ENCODE measurements at places on chromosomes 3 and 15.

- DNase-seq = no peak
Measured at GRCh38 chr3:27590437-27591298, 106.5 kb upstream of the SLC4A7 start.

DNA sequence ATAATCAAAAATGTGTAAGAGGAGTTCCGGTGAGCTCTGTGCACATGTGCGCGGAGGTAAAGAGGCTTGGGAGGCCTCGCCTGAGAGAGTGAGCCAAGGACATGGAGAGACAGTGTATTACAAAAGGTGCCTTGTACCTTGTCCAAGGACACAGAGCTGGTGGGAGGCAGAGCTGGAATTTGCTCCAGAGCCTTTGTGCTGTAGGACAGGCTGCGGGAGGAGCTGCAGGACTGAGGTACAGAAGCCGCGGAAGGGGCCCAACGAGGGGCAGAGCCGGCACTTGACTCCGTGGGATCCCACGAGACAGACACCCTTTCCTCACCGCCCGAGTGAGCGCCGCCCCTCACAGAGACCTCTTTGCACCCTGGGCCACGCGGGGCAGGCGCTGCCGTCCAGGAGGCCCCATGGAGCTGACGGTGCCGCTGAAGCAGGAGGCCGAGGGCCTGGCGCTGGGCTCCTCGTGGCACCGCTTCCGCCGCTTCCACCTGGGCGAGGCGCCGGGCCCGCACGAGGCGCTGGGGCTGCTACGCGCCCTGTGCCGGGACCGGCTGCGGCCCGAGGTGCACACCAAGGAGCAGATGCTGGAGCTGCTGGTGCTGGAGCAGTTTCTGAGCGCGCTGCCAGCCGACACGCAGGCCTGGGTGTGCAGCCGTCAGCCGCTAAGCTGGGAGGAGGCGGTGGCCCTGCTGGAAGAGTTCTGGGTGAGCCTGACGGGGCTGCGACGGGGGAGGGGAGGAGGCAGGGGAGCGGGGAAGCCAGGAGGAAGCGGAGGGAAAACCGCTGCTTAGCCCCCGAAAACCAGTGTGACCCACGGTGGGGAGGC is 68.7 kb downstream of the SLTM start:
- DNase-seq = no peak

DNA sequence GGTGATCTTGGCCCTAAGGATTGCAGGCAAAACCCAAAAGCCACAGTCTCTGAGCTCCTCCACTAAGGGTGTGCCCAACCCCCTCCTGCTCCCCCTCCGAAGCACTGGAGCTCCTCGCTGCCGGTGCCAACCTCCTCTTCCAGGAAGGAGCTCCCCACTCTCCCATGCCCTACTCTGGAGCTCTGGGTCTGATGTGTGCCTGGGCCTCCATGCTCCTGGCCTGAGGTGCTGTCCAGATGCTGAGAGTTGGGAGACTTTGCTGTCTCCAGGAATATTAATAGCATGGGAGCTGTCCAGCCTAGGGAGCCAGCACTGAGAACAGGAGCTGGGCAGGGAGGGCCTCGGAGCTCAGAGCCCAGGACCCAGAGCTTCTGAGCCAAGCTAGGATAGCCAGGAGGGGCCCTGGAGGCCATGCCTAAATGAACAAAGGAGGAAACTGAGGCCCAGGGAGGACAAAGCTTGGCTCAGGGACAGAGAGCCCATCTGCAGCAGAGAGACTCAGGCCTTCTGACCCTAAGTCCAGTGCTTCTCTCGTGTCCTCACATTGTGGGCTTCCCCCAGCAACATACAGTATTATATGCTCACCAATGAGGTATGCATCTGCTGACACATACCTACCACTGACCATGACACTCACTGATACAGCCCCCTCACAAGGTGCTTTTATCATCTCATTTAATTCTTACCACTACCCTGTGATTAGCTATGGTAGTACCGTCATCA is 36.9 kb upstream of the HERC1 start:
- DNase-seq = no peak

DNA sequence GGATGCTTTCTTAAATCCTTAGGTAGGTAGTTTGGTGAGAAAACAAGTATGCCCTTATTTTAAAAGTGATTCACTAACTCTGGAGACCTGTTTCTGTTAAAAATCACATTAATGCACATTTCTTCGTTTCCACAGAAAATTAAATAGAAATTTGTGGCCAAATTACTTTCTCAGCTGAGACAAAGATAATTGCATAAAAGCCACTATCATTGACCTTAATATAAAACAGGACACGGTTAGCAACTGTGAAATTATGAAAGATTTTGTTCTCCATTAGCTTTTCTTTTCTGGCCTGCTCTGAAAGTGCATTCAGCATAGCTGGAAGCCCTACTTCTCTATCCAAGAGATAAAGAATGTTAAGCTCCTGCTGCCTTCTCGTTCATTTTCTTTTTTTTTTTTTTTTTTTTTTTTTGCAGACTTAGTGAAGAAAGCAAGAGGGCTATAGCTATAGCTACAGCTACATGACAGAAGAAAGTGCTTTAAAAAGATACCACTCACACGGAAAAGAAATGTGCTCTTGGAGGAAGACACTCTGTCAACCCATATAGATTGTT is 576.9 kb downstream of the OTOL1 start:
- DNase-seq = no peak

DNA sequence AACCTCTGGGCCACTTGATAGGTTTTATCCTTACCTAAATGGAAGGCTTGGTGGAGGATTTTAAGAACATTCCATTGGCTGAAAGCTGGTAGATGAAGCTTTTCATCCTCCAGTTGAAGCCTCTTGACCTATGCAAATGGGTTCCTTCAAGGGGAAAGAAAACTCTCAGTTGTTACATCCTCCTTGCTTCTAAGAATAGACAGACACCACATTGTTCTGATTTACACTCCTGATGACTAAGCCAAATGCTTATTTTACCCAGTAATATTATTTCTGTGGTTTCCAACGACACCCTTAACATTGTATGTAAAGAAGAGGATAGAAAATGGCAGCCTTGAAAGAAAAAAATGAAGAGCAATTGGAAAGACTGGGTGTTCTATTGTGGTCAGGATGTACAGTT is 480.5 kb downstream of the OTOL1 start:
- DNase-seq = no peak

DNA sequence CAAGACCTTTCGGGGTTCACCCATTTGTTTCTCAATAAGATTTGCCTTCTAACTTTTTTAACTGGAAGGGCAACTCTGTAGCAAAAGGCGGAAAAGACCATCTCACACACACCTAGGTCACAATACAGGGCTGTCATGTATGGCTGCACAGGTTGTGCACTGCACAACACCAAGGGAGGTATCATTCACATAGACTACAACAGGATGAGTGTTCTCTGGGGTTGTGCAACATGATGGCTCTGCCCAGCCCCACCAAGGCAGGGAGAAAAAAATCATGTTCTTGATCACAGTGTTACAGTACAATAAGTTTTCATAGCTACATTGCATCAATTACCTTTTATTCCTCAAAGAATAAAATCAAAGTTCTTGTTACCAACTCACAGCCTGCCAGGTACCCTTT is 52.8 kb downstream of the ANXA2 start:
- no peak for DNase-seq

GRCh38 chr3:34678575-34678974 is 880.1 kb downstream of the PDCD6IP start:
- no peak for DNase-seq

- no peak for DNase-seq
Measured at GRCh38 chr3:104521606-104522336, 844.9 kb upstream of the ALCAM start.

DNA sequence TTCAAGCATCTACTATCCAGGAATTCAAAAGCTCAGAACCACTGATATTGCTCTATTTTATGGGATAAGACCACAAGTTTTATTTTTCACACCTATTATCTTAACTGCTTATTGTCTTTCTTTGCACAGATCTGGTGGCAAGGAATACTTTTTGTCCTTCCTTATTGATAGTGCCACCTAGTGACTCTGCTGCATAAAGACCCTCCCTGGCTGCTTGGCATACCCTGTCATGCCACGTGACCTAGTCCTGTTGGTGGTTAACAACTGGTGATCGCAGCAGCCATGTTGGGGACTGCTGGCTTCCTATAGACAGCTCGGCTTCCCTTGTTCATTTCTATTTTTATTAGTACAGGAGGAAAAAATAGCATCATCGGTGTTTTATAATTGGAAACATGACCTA is 236.3 kb downstream of the MEX3B start:
- DNase-seq = no peak

DNA sequence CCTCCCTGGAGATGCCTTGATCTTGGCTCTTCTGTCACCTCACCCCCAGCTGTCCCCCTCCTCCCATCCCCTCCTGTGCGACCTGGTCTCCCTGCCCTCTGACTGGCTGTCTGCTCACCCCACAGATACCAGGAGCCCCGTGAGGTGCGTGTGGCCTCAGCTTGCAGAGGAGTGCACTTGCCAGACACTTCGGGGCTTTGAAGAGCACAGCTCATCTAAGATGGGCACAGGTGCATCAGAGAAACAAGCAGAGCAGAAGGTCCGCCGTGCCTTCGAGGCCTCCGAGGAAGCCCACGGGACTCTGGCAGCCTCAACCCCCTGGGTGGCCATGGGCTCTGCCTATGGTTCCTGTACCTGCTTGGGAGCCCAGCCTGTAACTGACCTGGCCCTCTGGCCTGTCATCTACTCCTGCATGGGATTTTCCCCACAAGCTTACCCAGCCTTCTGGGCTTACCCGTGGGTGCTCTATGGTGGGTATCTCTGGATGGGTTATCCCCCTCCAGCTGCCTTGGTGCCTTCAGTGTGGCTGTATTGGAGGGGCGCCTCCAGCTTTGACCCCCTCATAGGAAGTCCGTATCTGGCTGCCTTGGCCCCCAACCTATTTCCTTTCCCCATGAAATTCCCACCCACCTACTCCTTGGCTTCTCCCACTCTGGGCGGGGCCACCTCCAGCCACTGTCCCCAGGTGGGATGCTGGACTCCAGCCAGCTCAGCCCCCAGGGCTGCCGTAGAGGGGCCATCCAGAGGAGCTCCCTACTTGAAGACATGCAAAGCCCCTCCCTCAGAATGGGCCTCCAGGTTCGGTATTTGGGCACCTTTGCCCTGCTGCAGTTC is 3.8 kb downstream of the PRR23E start:
- no peak for DNase-seq

- DNase-seq = no peak
Measured at GRCh38 chr3:61725851-61726333, 164.5 kb downstream of the PTPRG start.

DNA sequence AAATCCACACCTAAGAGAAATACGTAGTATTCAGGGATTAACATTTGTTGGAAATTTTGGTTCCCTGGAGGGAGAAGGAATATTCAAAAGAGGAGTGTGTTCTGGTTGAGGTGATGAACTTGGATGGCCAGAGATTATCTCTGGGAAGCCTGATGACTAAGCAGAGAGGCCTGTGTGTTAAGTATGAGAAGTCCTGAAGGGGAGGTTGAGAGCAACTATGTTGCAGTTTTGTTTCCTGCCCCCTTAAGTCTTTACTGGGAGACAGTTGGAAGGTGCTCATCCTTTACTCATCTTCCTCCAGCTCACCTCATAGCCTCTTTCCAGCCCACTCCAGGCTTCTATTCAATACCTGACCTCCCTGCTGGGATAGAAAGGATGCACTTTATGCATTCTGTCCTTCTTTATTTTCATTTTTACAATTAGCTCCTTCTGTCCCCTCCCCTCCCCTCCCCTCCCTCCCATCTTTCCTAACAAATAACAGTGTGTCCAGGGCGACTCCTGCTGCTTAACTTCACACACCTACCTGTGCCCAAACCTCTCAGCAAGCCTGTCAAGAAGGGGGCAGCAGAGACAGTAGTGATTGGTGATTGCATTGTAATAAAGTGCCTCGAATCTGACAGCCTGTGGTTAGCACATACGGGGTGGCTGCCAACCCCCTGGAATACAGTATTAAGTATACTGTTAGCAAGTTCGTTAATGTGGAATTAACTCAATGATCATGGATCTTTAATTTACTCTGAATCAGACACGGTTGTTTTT is 11.9 kb downstream of the RAP2B start:
- DNase-seq = no peak

DNA sequence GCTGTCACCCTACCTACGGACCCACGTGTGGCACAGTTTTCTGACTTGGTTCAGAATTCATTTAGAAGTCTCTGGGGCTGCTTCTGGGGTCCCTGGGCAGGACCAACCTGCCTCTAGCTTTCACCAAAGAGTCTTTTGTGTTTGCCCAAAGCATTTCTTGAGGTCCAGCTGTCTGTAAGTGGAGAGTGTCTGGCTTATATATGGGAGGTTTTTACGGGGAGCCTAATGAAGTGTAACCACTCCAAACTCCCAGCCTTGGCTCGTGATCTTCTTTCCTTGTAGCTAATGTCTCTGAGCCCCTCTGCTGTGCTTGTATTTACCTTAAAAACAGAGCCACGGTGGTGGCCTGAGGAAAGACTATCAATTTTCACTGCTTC is 109.0 kb upstream of the CTDSPL start:
- no peak for DNase-seq

GRCh38 chr3:195907684-195907933 is 742 bp downstream of the TNK2 start:
- no peak for DNase-seq

- no peak for DNase-seq
Measured at GRCh38 chr15:68439506-68439905, 7.5 kb upstream of the ITGA11 start.

- DNase-seq = no peak
Measured at GRCh38 chr3:13162549-13163320, 89.5 kb upstream of the IQSEC1 start.

DNA sequence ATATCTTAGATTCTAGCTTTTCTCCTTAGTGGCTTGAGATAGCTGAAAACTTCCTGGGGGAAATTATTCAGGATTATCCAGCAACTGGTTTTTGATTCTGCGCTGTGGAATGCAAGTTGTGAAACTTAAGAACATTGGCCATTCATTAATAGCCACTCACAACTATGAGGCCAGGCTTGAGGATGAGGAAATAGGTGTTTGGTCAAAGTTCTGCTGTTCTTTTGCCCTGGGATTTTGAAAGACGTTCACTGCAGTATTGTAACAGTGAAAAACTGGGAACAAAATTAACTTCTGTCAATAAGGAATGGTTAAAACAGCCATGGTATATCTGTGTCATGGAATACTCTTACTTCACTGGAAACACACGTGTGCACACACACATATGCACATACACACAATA is 44.1 kb downstream of the CTXND1 start:
- DNase-seq = no peak

- DNase-seq = no peak
Measured at GRCh38 chr3:164222197-164222596, 856.1 kb downstream of the SI start.

DNA sequence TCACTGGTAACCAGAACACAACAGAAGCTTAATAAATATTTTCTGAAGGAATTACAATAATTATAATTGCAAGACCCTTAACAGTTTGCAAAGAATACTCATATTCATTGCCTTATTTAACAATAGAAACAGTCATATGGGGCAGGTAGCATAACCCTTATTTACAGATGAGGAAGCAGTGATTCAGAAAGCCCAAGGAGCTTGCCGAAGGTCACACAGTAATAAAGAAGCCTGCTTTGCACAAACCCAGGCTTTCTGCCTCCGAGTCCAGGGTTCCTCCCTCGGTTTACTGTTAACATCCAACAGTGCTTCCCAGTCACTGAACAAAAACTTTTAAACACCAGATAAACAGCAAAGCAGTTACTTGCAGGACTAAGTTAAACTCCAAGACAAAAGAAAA is 35.3 kb downstream of the SRGAP3 start:
- DNase-seq = no peak

GRCh38 chr15:98967916-98968315 is 39.7 kb downstream of the PGPEP1L start:
- no peak for DNase-seq
